ENCODE measurements at places on chromosomes 1 and 21.
A peak's percentile ranks its signal among the peaks of the same experiment; 100 is the strongest.

DNA sequence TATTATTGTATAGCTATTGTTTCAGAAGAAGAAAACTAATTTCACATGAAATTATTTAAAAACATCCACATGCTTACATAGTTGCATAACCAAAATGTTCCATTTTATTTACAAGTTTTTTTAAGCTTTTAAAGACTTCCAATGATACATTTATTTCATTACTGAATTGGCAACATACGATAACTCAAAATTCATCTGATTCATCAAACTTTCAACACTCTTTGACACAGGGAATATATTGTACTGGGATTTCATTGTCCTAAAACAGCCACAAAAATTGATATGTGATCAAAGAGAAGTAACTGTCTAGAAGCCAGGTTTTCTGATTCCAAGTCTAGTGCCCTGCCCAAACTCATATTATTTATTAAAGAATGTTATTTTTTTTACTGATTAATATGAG lies 131.4 kb upstream of the USP24 start:
- no peak for DNase-seq

DNA sequence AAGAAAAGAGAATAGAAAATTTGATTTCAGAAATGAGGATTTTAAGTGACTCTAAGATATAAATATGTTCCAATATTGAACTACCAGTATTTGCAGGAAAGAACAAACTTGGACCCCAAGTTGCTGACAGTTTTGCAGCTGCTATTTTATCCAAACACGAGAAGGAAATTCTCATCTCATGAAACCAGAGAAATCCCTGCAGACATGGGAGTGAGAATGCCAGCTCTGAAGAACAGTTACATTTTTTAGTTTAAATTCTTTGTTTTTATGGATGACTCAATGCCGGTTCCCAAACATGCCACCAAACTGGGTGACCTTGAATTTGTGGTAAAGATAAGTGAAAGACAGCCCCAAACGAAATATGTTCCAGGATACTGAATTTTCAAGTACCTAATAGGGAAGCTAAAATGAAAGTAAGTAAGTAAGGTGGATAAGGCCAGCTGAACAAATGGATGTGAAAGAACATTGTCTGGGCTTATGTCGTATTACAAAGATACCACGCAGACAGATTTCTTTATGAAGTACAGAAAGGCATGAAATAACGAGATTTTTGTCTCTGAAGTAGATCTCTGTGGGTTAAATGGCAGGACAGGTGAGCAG lies 19.9 kb downstream of the TLR5 start:
- no peak for DNase-seq

DNA sequence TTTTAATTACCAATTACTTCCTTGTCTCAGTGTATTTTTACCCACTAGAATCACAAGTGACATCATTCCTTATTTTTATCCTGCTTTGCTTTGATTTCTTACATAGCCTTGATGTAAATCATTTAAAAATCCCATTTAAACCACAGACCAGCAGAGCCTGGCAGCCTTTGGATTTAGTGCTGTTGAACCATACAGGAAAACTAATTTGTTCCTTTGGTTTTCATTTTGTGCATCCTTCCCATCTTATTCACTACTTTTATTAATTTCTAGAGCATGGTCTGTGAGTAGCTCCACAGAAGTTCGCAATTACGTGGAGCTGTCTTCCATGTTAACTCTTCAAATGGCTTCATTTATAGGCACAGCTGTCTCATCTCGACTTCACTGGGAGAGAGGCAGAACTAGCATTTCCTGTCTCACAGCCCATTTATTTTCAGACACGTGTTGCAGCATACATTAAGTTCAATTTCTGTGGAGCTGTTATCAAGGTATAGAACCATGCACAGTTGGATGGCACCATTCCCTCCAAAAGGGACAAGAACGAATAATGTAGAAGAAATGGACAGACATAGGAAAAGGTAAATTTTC lies 235.3 kb downstream of the MRPL39 start:
- no peak for DNase-seq

DNA sequence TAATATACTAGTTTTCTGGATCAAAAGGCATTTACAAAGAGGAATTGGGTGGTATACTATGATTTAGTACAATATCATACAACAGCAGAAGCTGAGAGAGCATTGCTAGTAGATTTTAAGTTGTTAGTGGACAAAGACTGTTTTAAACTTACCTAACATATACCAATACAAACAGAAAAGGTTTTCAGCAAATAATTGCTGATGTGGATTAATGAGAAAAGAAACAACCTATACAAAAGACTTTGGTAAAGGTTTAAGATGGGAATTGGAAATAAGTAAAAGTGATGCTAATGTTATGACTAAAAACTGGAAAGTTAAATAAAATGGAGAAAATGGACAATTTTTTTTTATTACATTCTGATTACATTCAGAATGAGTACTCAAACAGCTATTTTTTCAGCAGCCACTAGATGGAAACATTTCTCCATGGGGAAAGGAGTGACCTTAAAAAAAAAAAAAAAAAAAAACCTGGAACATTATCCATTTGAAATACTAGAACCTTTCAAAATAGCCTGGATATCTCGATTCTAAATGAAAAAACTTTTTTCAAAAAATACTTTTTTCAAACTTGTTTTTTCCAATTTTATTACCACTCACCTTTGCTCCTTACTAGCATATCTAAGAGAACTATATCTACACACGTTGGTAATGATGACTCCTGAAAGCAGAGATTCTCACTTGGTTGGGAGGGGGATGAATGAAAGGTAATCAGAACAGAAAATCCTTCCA lies 55.4 kb downstream of the EPRS1 start:
- DNase-seq, result no peak

- DNase-seq, result no peak
Observed at GRCh38 chr1:165354739-165355138, 1.8 kb downstream of the LMX1A start.

DNA sequence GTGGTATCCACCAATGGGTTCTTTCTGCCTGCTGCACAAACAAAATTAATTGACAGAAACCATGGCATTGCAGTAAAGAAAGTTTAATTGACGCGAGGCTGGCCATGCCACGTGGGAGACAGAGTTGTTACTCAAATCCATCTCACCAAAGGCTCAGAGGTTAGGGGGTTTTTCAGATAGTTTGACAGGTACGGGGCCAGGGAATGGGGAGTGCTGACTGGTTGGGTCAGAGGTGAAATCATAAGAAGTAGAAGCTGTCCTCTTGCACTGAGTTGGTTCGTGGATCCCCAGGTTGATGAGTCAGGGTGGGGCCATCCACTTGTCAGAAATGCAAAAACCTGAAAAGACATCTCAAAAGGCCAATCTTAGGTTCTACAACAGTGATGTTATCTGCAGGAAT lies 941 bp upstream of the TBCE start:
- no peak for DNase-seq

DNA sequence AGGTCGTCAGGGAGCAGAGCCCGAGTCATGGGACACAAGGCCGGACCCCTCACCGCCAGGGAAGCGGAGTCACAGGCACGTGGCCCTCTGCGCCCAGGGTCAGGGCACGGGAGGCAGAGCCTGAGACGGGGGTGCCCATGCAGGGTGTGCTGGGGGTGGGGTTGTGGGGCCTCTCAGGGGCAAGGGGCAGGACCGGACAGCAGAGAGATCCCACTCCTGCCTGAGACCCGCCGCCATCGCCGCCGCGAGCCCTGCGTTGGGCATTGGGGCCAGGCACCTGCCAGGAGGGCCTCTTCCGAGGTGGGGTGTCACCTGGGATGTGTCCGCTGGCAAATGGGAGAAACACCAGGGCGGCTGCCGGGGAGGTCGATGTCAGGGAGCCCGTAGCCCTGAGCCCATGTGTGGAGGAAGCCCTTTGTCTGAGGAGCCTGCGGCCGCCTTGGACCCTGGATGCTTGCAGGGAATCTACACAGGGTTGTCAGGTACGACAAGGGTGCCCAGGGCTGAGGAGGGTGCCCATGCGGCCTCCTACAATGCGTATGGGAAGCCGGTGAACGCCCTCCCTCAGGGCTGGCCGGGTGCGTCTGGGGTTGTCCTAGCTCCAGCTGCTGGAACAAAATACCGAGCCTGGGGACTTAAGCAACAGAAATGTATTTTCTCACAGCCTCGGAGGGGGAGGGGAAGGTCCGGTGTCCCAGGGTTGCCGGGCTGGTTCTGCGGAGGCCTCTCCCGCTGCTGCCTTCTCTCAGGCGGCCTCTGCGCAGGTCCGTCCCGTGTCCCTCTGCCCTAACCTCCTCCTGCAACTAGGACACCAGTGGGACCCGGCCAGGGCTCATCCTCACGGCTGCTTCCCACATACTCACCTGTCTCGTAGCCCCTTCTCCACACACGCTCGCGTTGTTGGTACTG lies 16.4 kb upstream of the C1orf159 start:
- DNase-seq, result no peak

DNA sequence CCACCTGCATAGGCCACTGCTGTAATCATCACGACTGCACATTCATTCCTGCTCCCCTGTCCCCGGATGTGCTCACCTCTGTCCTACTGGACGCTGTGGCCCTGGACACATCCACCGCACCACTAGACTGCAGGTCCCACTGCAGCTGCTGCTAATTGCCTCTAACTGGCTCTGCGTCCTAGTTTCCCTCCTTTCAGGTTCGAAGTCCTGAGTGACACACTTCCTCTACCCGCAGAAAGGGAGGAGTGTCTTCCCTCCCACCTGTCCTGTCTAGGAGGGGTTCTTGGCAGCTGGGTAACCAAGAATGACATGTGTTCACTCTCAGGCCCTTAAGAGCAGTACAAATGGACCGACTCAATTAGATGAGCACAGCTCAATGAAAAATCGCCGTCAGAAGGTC lies 40.5 kb upstream of the ITPKB start:
- no peak for DNase-seq

- no peak for DNase-seq
Observed at GRCh38 chr1:43711524-43712386, 4.4 kb downstream of the ST3GAL3 start.

DNA sequence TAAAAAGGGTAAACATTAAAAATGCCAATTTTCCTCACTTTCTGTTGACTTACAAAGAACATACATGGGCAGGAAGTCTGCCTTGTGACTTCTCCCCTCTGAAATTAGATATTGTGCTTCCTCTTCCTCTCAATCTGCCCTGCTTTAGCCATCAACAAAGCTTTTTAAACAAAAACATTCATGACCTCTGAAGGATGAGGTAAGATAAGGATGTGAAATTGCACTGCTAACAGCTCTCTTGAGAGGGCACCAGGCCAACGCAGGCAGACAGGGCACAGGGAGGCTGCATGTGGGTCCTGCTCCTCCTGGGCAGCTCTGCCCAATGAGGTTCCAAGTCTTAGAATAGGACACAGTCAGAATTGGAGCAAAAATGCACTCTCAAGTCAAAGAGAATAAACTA lies 62.1 kb downstream of the DEGS1 start:
- DNase-seq, result peak; percentile 11

GRCh38 chr1:19425646-19426239 lies 59.6 kb downstream of the CAPZB start:
- DNase-seq, result no peak

GRCh38 chr1:16017461-16018303 lies at the start of gene HSPB7:
TSS of gene HSPB7 (minus strand) at chr1:16018043. CDS start at chr1:16017963, 80 bp downstream.
- no peak for DNase-seq

GRCh38 chr1:205576011-205576410 lies 55.8 kb downstream of the ELK4 start:
- no peak for DNase-seq

GRCh38 chr21:42671778-42672593 lies 18.6 kb downstream of the PDE9A start:
- DNase-seq, result no peak

- no peak for DNase-seq
Observed at GRCh38 chr1:209657140-209657879, 5.1 kb upstream of the LAMB3 start.

DNA sequence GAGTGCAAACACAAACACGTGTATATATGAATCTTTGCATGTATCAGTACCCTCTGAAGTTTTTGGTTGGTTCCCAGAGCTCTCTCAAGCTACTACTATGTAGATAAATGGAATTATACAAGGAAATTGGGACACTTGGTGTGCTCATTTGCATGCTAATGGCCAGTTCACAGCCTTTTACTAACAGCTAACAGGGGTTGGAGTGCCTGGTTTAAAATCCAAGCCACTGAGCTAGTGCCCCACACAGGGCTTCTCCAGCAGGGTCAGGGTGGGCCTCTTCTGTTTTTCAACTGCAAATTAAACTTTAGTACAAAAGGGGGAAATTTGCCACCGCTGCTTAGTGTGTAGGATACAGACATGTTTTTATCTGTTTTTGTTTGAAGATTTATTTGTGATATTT lies 121.0 kb downstream of the ATP5PO start:
- DNase-seq, result no peak

DNA sequence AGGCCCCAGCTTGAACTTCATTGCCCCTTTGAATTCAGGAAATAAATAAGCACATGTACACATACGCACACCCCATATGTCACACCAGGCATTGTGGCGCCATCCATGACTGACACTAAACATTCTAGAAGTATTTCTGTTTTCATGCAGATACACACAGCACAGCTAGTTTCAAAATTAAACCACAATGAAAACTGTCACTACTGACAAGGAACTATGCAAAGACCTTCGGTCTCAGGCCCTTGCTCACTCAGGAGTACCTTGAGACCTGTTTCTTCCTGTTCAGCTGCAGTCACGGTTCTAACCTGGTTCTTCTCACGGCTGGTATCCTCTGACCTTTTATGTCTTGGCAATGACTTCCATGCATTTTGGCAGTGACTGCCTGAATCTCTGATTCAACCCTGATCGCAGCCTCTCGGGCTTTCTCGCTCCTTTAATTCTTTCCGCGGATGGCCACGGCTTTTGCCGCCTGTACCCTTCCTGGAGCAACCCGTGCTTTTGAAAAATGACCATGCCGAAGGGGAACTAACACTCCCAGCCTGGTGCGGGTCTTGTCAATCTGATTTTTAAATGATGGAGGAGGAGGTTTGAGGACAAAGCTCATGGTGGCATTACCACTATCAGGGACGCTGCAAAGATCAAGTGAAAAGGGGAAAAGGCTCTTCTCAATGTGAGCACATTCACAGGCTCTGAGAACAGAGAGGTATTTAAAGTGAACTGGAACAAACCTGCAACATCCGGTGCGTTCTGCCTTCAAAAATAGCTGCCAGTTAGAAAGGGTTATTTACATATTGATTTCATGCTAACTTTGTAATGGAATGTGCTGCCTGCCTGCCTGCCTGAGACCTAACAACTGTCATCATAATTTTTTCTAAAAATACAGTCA lies 384.6 kb downstream of the RRAGC start:
- DNase-seq, result no peak

GRCh38 chr21:39312112-39313041 lies 1.1 kb downstream of the BRWD1 start:
- DNase-seq, result peak; percentile 80

GRCh38 chr21:41321211-41321907 lies 4.8 kb downstream of the FAM3B start:
- no peak for DNase-seq

- DNase-seq, result peak; percentile 22
Observed at GRCh38 chr1:43452789-43453441, 816 bp downstream of the HYI start.

Data from brain pericyte (primary cell).